KBM-7 (cell line): ENCODE measurements at places on chromosomes 2 and 18.

GRCh38 chr2:9660154-9660553, 29.4 kb upstream of the YWHAQ start:
- no peak for DNase-seq

DNA sequence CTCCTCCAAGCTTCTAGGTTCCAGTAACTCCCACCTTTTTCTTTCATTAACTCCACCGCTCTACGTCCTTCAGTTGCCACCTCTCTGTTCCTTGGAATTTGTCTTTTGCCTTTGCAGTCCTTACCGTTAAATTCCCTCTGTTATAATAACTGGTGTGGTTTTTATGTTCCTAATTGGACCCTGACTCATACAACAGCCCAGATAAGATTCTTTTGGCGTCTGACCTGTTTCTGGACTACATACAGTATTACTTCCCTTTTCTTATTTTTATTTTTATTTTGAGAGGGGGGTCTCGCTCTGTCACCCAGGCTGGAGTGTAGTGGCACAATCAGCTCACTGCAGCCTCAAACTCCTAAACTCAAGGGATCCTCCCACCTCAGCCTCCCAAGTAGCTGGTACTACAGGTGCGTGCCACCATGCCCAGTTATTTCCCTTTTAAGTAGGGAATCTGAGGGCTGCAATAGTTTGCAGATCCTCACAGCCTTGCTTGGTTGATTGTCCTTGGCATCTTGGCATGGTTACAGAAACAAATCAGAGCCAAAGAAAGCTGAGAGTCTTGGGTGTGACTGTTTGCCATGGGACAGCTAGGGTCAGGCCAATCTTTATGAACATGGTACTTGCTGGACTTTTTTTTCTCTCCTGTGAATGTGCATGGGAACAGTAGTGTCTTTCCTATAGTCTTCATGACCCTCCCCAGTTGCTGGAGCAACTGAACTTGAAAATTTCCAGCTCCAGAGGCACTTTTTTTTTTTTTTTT, 22.0 kb downstream of the TCF23 start:
- DNase-seq, result peak; percentile 31

- no peak for DNase-seq
Measured at GRCh38 chr18:39500306-39500705, 1934.7 kb upstream of the CELF4 start.

DNA sequence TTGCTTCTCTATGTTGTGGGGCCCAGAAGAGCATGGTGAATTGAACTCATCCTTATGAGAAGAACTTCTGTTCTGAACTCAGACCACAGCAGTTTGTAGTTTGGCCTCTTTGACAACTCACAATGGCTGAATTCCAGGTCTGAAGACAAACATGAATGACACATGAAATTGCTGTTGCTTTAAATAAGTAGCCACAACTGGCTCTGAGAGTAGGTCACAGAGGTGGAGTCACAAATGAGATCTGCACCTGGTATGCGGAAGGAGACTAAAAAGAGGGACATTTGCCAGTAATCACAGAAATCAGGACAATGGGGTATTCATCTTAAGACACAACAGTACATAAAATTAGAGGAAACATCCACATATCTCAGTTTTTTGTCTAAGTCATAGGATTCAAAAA, 290.3 kb upstream of the MMADHC start:
- no peak for DNase-seq

GRCh38 chr2:233433794-233434193, 79.5 kb downstream of the DGKD start:
- no peak for DNase-seq

- no peak for DNase-seq
Measured at GRCh38 chr2:96874198-96874831, 4.4 kb upstream of the SEMA4C start.

DNA sequence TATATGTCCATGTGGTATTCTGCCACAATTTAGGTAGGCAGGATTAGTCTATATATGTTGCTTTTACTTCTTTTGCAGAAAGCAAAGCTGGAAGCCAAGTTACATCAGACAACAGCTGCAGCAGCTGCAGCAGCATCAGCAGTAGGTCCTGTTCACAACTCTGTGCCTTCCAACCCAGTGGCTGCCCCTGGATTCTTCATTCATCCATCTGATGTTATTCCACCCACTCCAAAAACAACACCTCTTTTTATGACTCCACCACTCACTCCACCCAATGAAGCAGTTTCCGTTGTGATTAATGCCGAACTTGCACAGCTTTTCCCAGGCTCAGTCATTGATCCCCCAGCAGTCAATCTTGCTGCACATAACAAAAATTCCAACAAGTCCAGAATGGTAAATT, 107.6 kb downstream of the BIRC6 start:
- no peak for DNase-seq

- DNase-seq, result peak; percentile 69
Measured at GRCh38 chr2:191565647-191566198, 112.2 kb upstream of the NABP1 start.
